ENCODE measurements at places on chromosomes 2 and 18.

DNA sequence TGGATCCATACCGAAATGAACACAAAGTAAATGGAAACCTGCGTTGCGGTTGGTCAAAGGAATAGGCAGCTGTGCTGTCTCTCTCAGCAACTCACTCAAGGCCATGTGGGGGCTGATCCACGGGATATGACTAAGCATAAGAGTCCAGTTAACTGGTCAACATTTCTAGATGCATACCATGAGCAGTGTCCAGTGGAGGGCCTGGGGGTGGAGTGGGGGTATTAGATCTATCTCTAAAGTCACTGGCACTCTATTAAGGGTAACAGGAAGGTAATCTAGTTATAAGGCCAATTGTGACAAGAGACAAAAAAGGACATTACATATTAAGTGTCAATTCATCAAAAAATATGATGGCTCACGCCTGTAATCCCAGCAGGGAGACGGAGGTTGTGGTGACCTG lies 136.8 kb downstream of the TTC32 start:
- DNase-seq = no peak

DNA sequence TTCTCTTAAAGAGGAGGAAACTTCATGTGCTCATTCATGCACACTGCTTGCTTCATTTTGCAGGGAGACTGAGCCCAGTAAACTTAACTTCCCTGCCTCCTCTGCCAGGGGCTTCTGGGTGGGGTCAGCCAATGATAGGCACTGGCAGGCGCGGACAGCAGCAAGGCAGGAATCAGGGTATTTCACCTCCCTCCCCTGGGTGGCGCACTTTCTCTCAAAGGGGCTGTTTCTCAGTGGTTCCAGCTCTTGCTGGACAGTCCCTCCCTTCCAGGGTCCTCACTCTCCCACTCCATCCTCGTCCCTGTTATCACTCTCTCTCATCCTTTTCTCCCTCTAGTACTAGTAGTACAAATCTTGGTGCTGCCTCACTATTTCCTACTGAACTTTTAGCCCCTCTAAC lies 320.5 kb upstream of the ZNF521 start:
- DNase-seq = no peak

DNA sequence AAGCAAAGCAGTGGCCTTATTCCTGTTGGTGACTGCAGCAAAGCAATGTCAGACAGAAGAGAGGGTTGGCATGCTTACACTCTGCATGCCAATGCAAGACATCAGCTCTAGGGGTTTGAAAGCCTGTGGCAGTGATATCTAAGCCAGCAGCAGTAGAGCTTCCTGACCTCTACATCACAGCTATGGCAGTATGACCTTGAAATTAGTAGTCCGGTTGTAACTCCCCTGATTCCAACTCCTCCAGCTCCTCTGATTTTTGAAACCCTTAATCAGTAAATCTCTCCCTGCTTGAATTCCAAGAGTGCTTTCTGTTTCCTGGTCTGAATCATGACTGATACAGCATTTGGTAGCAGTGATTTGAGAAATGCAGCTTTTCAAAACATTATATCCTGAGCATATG lies 60.0 kb upstream of the LRP1B start:
- no peak for DNase-seq

- no peak for DNase-seq
These were observed 6.4 kb downstream of the TNS1 start for GRCh38 chr2:217996361-217996760.

- no peak for DNase-seq
These were observed 108.3 kb downstream of the ARL6IP6 start for GRCh38 chr2:152826581-152827279.

DNA sequence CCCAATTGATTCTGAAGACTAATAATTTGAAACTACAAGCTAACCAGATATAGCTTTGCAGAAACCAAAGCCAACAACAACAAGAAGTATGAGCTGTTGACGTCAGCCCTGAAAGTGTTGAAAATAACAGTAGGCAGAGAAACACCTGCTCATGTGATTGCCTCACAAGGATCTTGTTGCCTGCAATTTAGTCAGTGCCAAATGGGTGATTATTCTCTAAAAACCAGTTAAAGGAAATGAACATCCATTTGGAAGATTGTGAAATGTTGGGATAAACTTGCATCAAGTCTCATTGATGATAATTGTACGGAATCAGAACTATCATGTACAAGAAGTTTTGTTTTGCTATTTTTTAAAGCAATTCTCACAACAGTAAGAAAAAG lies 2.8 kb downstream of the CYTIP start:
- no peak for DNase-seq

All from stimulated activated CD4-positive, alpha-beta T cell treated with anti-CD3 and anti-CD28 coated beads, Interleukin-12 subunit alpha, Interleukin-12 subunit beta, amount 100 ng/mL, for 4 hours (primary cell).